ENCODE measurements at places on chromosomes 3 and 15.

- no peak for DNase-seq
These were observed 464.3 kb upstream of the AGTR1 start for GRCh38 chr3:148233403-148233802.

GRCh38 chr15:70557521-70558258 is 205.7 kb downstream of the UACA start:
- DNase-seq = no peak

DNA sequence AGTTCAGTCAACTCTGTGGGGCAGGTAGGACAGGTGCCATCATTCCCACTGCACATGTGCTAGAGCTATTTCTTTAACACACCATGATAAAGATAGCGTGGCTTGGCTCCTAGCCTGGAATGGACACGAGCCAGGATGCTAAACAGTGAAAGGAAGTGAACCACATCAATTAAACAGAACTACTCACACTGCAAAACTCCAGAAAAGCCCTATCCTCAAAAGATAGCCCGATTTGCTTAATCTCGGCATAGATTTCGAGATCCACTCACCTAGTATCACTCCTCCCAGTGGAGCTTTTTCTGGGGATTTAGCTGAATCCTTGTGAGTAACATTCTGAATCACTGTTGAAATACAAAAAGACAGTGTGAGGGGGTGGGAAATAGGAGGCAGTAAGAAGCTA is 118.0 kb downstream of the ABI3BP start:
- no peak for DNase-seq

DNA sequence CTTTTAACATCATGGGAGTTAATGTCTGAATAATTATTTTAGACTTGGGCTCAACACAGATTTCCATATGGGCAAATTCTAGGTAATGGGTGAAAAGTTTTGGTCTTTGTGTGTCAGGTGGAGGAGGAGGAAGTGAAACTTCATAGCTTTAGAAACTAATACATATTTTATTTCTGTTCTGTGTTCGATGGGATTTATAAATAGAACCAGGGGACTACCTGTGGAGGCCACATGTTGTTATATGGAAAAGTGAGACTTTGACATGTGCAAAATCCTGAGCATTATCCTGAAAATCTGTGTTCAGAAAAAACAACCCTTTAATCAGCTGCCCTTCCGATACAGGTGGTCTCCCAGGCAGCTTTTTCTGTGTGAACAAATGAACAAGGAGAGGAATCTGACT is 209.5 kb downstream of the SOX2 start:
- DNase-seq = no peak

GRCh38 chr3:34068505-34068904 is 270.1 kb downstream of the PDCD6IP start:
- DNase-seq = no peak

DNA sequence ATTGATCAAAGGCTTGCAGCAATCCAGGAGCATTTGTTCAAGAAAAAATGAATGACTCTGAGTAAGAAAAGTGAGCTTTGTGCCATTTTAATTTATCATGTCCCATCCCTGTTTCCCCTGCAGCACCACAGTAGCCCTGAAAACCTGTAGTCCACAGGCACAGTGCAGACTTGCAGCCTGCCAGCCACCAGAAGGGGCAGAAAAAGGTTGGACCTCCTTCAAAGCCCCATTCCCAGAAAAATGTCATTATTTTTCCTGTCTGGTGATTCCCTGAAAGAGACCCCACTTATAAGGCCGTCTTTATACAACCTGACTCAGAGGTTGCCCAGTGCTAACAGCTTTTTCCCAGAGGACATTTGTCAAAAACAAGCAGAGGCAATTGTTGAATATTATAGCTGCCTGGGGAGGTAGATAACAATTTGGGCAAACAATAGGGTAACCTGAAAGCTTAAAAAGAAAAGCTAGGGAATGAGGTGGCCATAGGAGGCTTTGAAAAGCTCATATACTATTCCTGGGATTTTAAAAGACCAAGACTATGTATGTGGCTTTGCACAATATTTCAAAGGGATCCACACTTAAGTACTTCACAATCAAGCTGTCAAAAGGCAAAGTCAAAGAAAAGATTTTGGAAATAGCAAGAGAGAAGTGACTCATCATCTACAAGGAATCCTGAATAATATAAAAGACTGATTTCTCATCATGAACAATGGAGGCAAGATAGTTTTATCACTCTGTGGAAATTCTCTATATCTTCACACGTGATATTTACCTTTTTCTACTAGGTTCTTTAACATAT is 136.8 kb upstream of the PLXNA1 start:
- DNase-seq = no peak

DNA sequence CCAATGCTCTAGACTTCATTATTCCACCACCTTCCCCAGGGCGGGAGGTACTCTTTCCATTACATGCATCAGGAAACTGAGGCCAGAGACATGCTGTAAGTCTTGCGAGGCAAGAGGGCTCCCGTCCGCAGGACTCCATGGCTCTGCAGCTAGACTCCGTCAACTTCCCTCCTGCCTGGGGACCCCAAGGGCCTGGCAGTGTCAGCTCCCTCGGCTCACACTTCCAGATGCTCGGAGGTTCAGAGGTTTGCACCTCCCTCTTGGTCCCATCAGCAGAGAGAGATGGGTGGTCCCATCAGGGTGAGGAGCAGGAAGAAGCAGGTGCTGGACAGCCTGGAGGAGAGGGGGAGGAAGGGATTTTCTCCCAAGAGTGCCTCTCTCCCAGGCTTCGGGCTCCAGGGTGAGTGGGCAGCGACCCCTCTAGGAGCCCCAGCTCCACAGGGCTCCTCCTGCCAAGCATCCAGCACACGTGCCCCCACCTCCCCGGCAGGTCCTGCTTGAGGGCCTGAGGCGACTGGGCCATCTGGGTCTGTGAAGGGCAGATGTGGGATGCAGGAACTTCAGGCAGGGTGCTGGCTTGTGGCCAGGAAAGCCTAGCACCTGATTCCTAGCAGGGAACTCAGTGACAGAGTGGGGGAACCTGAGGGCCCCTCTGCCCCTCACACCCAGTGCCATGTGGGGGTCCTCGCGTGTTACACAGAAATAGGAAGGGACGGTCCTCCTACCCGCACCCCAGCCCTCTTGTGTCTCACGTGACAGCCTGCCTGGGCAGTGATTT is 9.3 kb downstream of the PAK6 start:
- DNase-seq = no peak

GRCh38 chr15:100152463-100152862 is 189.3 kb downstream of the ADAMTS17 start:
- no peak for DNase-seq

DNA sequence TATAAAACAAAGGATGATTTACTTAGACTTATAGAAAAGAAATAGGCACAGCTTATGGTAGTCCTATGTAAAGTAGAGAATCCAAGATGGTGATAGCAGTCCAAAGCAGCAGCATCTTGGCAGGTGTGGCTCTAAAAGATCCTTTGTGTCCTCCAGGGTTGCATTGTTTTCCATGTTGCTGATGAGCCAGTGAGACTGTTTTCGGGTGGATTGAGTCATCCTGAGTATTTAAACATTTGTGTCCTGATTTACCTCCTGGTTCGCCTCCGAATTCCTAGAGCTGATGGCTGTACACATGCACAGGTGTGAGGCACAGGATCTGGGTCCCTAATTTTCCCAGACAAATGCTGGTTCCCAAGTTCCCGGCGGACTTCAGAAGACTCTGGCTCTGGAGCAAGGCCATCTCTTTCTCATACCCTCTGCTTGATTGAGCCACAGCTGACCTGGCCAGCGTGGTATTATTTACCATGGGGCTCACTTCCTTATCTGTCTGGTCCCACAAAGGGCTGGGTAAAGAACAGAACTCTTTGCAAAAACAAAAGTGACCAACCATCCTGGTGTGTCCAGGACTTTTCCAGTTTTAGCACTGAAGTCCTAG is 51.0 kb downstream of the ARNT2 start:
- DNase-seq = no peak

DNA sequence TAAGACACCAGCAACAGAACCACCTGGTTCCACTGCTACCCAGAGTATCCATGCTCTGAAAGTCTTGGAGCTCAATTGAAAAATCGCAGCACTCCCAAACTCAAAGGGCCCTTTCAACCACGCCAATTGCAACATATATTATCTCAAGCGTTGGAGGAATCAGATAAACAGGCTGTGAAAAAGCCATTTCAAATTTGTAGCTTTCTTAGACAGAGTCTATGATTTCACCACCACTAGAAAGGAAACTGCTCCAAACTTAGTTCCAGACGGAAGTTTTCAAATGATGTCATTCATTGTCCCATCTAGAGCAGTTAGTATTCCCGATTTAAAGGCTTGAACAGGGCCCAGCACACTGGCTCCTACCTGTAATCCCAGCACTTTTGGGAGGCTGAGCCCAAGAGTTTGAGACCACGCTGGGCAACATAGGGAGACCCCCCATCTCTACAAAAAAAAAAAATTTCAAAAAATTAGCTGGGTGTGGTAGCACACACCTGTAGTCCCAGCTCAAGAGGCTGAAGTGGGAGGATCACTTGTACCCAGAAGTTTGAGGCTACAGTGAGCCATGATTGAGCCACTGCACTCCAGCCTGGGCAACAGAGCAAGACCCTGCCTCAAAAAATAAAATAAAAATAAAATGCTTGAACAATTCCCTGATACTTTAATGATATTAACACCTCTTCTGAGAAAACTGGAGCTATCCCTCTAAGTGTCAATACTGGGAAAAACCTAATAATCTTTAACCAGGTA is 16.8 kb downstream of the TNIK start:
- no peak for DNase-seq

GRCh38 chr15:72492733-72493132 is 18.6 kb downstream of the ARIH1 start:
- no peak for DNase-seq

GRCh38 chr3:172087602-172088580 is 48.5 kb downstream of the FNDC3B start:
- no peak for DNase-seq

DNA sequence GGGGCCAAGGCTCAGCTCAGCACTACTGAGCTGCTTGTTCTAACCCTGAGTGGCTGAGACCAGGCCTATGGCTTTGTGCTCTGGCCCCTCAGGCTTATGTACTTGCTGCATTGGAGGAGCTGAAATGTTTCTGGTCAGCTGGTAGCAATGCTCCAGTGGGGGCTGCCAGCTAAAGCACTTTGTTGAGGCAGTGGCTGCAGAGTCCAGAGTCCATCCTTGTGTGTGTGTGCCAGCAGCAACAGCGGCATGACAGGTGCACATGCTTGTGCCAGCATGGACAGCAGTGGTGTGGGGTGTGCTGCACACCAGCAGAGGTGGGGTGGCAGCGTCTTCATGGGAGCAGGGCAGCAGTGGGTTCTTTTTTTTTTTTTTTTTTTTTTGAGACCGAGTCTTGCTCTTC is 169.1 kb downstream of the VPS8 start:
- DNase-seq = no peak

DNA sequence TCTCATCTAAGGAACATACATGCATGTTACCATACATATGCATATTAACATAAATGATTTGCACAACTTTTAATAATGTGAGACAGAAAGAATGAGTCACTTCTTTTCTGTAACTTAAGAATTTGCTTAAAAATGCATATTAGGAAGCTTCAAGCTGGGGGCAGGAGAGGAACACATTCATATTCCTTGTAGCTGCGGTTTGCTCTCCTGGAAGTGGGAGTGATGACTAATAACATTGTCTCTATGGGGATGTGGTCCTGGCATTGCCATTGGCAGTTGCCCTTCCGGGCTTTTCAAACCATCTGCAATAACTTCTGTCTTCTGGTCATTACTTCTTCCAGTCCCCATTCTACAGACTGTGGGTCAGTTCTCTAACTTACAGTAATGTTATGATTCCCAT is 15.6 kb downstream of the CHST2 start:
- DNase-seq = no peak

GRCh38 chr15:100890051-100890720 is 10.6 kb downstream of the ALDH1A3 start:
- no peak for DNase-seq

GRCh38 chr15:39508536-39508935 is 72.3 kb upstream of the THBS1 start:
- no peak for DNase-seq

GRCh38 chr3:196931828-196932587 is 10.3 kb downstream of the NCBP2 start:
- DNase-seq = no peak

DNA sequence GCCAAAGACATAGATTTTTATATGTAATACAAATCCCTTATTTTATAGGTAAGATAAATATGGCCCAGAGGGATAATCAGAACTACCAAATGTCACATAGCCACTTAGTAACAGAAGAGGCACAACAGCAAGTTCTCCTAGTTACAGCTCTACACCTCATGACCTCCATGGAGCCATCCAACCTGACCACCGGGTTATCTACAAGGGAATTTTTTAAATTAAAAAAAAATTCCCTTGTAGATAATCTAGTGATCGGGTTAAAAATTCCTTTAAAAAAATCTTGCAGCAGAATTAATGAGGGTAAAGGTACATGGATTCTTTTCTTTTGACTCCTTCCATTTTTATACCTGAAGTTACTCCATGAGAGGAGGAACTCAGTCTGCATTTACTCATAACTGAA is 365.2 kb upstream of the WNT5A start:
- DNase-seq = no peak

GRCh38 chr15:90234096-90234988 is at the start of gene GDPGP1:
GDPGP1 (plus strand) TSS chr15:90234209; CDS start chr15:90240909, 6,700 bp downstream.
- DNase-seq = no peak

- DNase-seq = peak; percentile 13
These were observed 567 bp downstream of the TICRR start for GRCh38 chr15:89575656-89576416.

DNA sequence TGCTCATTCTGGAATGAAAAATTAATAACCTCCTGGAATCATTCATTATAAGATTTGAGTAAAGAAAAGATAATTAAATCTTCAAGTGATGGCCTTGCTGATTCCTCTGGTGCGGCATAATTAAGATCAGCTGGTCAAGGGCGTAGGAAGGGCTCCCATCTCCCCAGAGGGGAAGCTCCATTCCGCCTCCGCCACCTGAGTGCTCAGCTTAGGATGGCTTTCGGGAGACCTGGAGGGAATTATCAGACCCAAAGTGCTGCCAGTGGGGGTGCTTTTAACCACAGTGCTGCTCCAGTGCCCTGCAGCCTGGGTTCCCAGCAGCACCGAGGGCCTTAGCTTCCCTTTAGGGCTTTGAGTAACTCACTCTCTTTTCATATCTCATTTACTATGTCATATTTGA is 556.6 kb upstream of the RGMA start:
- DNase-seq = no peak

DNA sequence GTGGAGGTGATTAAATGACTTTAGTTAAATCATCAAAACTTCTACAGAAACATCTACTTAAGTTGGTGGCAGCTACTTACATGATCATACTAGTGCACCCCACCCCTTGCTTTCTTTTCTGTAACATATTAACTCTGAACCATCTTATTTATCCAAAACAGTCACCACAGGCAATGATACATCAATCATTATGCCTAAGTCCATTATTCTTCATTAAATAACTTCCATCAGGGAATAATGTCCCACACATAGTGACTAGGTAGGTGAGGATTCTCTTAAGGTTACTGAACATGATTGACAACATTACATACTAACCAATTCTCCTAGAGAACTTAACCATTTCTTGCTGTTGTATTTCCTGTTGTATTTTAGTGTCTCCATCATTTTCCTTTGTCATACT is 210.2 kb downstream of the NR1D2 start:
- DNase-seq = no peak

- DNase-seq = no peak
These were observed 401.5 kb upstream of the GOLIM4 start for GRCh38 chr3:168497183-168497582.

- DNase-seq = no peak
These were observed 91.0 kb downstream of the PPARG start for GRCh38 chr3:12379640-12380429.
